Stimulated activated CD8-positive, alpha-beta memory T cell treated with anti-CD3 and anti-CD28 coated beads, Interleukin-7, amount 100 ng/mL, for 1 hour (primary cell): ENCODE measurements at places on chromosomes 4 and X.

GRCh38 chrX:18389966-18390365 is 35.4 kb upstream of the CDKL5 start:
- no peak for DNase-seq

DNA sequence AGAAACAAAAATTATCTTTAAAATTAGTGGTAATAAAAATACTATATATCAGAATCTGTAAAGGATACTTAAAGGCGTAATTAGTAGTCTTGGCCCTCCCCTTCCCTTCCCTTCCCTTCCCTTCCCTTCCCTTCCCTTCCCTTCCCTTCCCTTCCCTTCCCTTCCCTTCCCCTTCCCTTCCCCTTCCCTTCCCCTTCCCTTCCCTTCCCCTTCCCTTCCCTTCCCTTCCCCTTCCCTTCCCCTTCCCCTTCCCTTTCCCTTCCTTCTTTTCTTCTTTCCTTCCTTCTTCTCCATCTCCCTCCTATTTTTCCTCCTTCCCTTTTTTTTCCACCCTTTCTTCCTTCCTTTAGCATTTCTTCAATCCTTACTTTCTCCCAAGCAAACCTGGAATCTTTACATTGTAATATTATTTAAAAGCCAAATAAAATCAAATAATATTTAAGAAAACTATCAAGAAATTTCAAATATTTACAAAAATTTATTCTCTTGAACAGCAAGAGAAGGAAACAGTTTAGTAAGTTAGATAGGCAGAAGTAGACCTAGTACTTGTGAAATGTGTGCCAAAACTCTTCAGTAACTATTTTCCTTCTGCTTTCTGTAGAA is 379.8 kb upstream of the ATOH1 start:
- DNase-seq = no peak

GRCh38 chr4:148004228-148004857 is 272.5 kb downstream of the ARHGAP10 start:
- no peak for DNase-seq

- no peak for DNase-seq
Observed at GRCh38 chr4:47110546-47111132, 79.3 kb downstream of the GABRB1 start.

- DNase-seq = no peak
Observed at GRCh38 chrX:137194164-137194563, 160.4 kb upstream of the GPR101 start.

- DNase-seq = no peak
Observed at GRCh38 chr4:30601070-30601865, 118.9 kb upstream of the PCDH7 start.

DNA sequence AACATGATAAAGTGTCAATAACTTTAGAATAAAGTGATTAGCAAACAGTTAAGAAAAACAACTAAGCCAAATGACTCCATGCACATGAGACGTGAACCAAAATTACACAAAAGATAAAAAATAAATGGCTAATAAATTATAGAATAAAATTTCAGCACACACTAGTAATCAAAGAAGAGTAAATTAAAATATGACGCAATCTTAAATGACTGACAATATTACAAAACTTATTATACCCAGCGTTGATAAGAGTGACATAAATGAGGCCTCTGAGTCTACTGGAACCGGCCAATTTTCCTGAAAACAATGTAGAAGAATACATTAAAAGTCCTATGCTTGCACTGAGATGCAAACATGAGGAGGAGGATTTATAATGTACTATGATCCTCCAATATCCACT is 187.4 kb downstream of the DHX15 start:
- DNase-seq = no peak

GRCh38 chr4:185738820-185739219 is 73.2 kb downstream of the SORBS2 start:
- no peak for DNase-seq

GRCh38 chr4:40564004-40564403 is 65.7 kb downstream of the RBM47 start:
- no peak for DNase-seq

DNA sequence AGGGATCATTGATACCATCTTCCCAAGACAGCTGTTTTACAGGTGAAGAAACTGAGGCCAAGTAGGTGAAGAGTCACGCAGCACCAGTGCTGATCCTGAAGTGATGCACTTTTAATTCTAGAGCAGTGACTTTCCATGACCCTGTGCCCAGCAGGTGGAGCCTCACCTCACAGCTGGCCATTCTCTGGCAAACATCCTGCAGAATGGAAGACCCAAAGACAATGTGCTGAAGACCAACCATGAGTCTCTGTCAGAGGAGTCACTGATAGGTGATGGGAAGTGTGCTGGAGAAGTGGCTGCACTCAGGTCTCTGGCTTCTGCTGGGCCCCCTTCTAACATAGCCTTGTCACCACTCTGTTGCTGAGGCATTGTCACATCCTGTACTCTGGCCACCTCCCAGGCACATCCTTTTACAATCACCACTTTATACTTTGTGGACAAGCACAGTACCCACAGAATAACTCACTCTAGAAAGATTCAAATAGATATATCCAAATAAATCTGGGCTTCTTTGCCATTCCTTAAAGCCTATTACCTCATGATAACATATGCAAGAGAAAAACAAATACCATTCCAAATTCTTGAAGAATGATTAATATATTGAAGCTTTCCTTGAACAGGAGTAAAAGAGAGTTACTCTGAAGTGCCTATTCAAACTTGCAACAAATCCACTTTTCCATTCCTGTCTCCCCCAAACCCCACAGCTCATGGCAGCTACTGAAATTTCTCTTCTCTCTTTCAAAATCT is 64.1 kb upstream of the SCOC start:
- no peak for DNase-seq

DNA sequence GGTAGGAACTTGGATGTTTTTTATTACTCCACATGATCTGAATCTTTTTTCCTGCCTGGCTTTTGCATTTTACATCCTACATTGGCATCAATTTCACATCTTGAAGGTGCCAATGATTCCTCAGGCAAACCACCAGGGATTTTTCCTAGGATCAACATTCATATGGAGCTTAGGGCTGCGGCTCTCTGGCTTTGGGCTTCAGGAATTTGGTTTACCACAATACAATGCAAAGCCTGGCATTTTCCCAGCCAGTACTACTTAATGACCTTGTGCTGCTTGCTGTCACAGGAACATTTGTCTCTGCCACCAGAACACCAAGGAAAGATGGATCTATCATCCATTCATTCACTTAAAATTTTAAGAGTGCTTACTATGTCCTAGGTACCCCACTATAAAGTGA is 180.7 kb downstream of the PDGFC start:
- no peak for DNase-seq

DNA sequence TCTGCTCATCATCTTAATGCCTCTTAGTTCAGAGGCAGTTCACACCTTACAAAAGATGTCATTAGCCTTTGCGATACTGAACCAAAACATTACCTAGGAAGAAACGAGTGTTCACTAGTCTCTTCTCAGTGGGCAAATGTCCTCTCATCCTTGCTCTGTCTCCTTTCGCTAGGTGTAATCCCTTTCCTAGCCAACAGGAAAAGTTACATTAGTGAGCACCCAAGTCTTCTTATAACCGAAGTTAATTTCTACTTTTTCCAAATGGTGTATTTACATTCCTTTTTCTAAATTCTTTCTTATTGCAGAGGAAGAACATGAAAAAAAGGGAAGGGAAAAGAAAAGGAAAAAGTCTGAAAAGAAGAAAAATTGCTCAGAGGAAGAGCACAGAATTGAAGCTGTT is 46.9 kb downstream of the SMIM31 start:
- DNase-seq = no peak

DNA sequence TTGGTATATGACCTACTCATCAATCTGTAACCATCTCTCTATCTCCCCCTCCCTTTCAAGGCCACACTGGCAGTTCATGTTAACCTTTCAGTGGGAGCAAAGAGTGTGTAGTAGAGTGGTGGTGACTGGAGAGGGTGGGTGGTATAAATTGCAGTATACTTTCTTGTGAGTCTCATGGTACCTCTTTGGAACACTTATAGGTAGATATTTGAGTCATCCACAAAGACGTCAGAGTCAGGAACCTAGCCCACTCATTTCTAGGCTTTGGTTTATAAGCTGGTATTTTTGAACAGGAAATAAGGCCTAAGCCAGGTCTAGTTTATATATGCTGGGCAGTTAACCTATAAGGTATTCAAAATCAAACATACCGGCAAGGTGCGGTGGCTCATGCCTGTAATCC is 36.3 kb downstream of the RLIM start:
- no peak for DNase-seq

DNA sequence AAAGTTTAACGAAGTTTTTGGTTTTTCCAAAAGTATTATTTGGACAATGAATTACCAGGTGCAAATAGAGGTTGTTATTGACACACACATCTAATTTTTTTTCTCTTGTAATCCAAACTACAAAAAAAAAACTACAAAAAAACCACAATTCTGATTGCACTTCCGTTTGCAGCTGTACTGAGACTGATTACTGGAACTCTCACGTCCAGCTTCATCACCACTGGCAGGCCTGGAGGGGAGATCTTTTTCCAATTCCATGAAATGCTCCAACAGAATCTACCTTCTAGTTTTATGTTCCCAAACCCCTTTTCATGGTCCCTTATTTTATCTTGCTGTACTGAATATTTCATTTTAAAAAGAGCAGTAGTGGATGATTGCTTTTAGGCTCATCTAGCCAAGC is 1118.3 kb downstream of the C4orf33 start:
- no peak for DNase-seq

GRCh38 chr4:162699629-162700028 is 467.1 kb downstream of the NAF1 start:
- no peak for DNase-seq

DNA sequence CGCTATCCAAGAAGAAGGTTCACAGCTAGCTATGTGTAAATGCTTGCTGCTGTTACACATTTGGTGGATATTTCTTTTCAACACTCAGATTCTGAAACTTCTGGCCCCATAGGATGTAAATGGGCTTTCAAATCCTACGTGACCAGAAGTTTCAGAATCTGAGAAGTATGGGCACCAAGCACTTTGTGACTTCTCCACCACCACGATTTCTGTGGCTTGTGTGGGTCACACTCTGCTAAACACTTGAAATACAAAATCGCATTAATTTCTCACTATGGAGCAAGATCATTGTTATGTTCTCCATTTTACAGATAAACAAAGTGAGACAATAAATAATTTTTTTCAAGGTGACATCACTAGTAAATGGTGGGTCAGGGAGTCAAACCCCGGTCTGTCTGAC is 259.4 kb upstream of the JADE1 start:
- no peak for DNase-seq

DNA sequence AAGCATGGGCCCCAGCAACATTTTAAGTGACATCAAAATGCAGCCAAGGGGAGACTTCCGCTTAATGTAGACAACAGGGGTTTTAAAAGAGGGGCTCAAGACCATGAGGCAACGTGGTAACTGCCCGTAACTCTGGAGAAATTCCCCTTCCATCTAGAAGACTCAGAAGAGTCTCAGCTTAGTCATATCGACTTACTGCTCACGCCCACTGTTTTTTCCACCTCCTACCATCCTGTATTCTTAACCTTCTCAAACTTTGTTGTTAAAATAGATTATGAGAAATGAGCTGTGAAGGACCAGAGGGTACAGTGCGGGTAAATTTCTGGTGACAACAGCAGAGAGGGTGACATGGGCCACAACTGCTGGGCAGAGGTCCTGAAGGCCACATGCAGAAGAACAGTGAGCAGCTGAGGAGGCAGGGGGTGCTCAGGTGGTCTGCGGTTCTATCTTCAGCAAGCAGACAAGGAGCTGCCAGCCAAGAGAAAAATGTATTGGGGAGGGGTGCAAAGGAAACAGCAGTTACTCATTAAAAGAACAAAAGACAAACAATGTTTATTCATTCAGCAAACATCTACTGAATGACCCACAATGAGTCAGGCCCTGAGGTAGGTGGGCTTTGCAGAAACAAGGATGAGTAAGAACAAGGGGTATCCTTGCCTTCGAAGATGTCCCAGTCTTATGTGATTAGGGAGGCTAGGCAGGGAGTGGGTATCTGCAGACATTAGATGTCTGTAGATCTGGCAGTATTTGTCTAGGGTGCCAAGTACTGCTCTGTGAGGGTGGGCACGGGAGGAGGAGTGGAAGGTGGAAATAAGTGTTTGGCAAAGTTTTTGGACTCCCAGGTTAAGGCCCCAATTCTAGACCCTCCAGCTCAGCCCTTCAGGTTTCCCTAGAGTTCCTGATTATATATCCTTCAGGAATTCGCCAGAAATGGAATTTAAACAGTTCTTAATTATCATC is 175.3 kb downstream of the TSPAN5 start:
- DNase-seq = no peak
